ENCODE measurements at places on chromosomes 12 and 14.

GRCh38 chr12:61916831-61917230 is 343.4 kb upstream of the USP15 start:
- DNase-seq: no peak

- no peak for DNase-seq
Observed at GRCh38 chr12:627285-627684, 36.0 kb downstream of the NINJ2 start.

DNA sequence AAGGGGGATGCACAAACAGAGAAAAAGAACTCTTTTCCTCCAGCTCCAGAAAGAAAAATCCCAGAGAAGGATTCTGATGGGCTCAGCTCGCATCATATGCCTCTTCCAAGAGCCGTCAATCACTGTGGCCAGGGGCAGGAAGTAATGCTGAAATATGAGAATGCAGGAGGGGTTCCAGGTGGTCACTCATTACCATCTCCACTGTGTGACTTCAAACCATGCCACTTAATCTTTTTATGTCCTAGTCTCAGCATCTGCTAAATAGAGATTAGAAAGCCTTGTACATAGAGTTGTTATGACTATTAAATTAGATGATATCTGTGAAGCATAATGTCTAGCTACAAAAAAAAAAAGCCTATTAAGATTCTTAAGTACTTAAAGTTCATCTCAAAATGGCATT is 65.6 kb upstream of the FICD start:
- no peak for DNase-seq

DNA sequence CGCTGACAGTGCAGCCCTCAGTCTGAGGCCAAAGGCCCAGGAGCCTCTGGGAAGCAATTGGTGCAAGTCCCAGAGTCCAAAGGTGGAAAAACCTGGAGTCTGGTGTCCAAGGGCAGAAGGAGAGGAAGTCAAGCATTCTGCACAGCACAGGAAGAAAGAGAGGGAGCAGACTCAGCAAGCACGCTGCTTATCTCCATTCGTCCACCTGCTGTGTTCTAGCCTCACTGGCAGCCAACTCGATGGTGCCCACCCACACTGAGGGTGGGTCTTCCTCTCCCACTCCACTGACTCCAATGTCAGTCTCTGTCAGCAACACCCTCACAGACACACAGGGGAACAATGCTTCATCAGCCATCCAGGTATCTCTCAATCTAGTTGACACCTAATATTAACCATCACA is 38.8 kb downstream of the HELB start:
- no peak for DNase-seq

- no peak for DNase-seq
Observed at GRCh38 chr14:79708426-79709388, 502.6 kb downstream of the DIO2 start.

DNA sequence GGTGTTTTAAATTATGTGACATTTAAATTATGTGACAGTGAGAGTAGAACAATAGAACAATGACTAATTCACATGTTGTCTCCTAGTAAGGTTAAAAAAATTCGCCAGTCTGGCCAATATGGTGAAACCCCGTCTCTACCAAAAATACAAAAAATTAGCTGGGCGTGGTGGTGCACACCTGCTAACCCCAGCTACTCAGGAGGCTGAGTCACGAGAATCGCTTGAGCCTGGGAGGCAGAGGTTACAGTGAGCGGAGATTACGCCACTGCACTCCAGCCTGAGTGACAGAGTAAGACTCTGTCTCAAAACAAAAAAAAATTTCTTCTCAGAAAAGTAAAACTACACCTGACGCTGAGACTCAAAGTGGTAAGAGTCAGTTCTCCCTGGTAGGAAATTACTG is 2.7 kb downstream of the CS start:
- DNase-seq: no peak

DNA sequence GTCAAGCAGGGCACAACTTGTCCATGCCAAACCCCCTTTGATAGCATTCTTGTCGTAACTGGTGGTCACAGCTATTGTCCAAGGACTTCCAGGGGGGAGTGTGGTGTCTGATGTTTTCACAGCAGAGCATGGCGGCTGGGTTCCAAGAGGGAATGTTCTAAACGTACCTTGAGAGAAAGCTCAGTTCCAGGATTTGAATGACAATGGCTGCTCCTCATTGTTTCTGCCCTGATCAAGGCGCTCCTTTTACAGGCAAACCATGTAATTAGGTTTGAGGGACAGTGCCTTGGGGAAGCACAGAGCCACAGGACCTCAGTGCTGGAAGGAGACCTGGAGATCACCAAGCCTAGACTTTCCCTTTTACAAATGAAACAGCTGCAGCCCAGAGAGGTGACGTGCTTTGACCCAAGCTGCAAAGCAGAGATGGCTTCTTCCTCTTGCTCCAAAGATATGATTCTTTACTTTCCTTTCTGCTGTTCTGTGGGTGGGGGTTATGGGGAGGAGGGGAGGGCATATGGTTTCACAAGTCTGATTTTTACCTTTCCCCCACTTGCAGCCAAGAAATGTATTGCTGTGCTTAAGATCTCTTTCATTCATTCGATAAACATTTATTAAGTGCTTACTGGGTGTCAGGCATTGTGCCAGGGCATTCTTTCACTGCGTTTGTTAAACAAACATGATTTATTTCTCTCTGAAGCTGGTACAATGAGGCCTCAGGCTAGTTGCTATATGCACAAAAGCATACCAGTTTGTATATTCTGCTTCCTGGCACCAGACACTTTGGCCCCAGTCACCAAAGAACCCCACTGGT is 172.8 kb downstream of the KTN1 start:
- DNase-seq: no peak

DNA sequence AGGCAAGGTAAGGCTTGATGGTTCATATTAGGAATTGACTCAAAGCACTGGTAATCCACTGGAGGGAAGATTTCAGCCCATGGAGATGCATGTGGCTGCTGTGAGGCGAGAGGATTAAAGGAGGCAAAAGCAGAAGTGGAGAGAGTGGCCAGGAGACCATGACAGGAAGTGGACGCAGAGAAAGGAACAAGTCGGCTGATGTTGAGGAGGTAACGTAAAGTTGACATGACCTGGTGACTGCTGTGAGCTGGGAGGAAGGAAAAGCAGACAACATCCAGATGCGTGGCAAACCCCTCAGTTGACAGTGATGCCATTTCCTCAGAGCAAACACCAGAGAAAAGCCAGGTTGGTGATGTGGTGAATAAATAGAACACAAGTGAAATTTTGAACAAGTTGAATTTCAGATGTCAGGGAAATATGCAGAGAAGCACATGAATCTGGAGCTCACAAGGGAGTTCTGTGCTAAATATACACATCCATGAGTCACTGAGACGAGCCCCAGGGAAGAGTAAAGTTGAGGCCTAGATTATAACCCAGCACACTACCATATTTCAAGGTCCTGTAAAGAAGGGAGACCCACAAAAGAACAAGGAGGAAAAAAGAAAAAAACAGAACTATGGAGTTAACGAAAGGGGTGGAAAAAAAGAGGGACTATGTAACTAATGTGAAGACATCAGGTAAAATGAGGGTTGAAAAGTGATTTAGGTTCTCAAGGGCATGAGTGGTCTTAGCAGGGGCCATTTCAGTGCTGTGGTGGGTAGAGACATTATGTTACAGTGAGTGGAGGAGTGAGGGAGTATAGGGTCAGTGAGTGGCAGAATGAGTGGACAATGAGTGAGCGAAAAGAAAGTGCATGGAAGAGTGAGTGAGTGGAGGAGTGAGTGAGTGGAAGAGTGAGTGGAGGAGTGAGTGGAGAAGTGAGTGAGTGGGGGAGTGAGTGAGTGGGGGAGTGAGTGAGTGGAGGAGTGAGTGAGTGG is 61.6 kb upstream of the GZMB start:
- DNase-seq: no peak

- no peak for DNase-seq
Observed at GRCh38 chr14:95323917-95324316, 4.2 kb upstream of the CLMN start.

- no peak for DNase-seq
Observed at GRCh38 chr12:26374934-26375680, 179.7 kb downstream of the SSPN start.

- DNase-seq: no peak
Observed at GRCh38 chr12:54159140-54159539, 29.6 kb downstream of the SMUG1 start.

Data from effector memory CD8-positive, alpha-beta T cell (primary cell).